Non-pigmented ciliary epithelial cell (primary cell): ENCODE measurements at places on chromosomes 6 and 20.
A peak's percentile ranks its signal among the peaks of the same experiment; 100 is the strongest.

GRCh38 chr6:139028215-139028657 lies 309 bp upstream of the ABRACL start:
- no peak for DNase-seq

- DNase-seq = no peak
These were observed 31.8 kb downstream of the RNF146 start for GRCh38 chr6:127298475-127298874.

GRCh38 chr20:17806739-17807441 lies 107.1 kb downstream of the BANF2 start:
- DNase-seq = peak; percentile 26

DNA sequence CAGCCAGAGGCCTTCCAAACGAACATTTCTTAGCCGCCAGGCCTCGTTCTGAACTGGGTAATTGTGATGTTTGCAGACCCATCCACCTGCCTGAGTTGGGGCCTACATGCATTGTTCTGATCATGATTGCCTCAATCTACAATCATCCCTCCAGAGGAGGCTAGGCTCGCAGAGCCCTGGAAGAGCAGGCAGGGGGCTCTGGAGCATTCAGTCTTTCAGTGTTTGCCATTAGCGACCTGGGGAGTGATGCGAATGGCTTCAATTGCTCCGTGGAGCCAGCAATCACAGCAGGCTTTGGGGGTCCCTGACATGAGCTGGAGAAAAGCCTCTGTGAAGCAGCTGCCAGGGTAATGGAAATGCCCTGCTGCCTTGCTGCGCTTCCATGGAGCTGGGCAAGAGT lies 22.0 kb downstream of the SNAP25 start:
- no peak for DNase-seq

- no peak for DNase-seq
These were observed 11.5 kb upstream of the RPS6KA2 start for GRCh38 chr6:166638573-166638964.

DNA sequence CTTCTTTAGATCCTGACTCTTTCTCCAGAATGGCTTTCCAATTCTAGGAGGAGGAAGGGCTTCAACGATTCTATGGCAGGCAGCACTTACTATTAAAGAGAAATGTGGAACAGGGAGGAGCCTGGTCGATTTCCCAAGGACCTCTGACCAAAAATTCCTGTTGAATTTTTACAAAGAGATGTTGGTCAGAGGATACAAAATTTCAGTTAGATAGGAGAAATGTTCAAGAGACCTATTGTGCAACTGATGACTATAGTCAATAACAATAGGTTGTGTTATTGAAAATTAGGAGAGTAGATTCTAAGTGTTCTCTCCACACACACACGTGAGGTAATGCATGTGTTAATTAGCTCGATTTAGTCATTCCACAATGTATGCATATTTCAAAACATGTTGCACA lies 130.1 kb upstream of the TNFAIP3 start:
- no peak for DNase-seq

DNA sequence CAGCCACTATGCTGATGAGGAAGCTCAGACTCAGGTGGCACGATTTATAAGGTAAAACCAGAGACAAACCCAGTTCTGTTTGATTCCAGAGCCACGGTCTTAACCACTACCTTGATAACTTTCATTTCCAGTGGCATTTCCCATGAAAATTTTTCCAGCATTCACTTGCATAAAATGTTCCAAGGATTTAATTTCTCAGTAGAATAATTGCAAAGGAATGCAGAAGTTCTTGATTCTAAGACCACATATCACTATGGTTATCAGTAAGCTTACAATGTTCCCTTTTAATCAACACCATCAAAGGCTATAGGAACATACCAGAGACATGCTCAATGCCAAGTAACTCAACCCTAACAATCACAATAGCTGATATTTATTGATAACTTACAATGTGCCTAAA lies 306.0 kb upstream of the HS3ST5 start:
- no peak for DNase-seq

DNA sequence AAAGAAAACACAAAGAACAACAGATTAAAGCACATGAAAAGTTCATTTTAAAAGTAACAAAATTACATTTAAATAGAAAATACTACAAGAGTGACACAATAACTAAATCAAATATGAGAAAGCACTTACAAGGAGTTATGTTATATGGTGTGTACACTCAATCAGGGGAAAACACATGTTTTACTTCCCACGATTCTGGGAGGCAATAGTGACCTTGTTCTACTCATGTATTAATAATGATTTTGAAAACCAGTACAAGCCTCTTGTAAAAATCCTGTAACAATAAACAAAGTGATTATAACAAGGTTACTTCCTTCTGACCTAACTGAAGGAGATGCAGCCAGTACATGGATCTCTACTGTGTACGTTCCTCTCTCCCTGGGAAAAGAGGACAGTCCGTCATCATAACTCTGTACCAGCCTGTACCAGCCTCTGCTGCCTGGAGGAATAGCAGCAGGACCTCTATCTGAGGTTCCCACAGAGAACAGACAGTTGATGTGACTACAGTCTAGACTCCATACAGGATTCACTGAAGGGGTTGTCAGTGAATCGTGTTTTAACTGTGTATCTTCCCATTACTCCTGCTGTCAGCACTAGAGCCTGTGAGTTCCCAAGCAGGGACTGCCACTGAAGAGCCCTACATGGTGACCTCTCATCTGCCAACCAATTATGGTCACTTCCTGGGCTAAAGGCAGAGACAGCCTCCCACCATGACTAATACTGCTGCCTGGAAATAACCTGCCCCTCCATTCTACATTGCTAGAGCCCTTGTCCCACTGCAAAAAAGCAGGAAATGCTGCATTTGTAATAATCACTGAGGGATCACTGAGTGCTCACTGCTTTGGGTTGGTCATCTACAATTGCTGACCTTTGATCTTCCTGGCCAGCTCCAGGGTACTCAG lies 149.7 kb downstream of the KIF16B start:
- DNase-seq = no peak

- DNase-seq = no peak
These were observed 3.2 kb downstream of the CD40 start for GRCh38 chr20:46121184-46121930.

DNA sequence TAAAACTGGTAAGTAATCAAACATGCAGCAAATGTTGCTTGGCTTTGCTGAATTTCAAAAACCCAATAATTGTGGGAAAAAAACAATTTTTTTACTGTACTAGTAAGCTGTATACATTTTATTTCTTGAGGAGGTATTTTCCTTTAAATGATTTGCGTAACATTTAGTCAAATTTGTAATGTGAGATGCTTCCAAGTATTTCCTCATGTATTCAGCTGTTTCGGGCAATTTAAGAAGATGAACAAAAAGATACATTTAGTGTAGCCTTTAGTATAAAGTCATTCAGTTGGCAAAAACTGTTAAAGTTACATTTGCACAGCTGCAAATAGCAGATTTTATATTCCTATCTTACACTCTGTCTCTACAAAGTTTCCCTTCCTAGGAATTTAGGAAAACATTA lies 186.1 kb upstream of the SCGN start:
- no peak for DNase-seq

DNA sequence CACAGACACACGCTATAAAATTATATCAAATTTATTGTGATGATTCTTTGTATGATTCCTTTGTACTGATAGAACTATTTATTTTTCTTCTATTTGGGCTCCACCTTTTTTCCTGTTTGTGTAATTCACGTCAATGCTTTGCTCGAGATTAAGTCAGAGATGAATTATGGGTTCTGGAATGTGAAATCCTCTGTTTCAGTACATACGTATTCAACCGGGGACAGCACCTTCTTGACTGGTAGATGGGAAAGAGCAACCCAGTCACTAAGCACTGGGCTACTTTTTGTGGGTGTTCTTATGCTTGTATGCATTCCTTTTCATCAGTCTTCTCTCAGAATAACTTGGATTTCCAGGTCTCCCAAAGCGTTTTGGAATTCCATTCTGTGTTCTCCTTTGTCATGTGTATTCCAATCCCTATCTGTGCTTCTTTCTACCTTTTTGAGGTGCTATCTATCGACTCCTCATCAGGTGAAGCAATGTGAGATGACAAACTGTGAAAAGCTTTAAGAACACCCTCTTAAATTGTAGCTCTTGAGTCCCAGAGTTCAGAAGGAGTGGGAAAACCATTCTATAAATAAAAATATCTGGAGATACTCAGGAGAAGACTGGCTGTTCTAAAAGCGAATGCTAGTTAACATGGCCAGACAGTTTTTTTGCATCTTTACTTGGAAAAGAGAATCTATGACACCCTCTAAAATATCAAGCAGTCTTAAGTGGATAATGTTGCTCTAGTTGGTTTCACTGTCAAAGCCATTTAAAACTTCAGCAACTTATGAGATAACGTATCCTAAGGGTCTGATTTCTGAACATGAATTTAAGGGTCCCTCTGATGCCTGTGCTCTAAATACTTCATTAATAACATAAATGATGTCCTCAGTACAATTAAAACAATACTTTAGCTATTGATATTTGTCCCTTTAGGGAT lies 197.7 kb upstream of the PREP start:
- DNase-seq = peak; percentile 89

DNA sequence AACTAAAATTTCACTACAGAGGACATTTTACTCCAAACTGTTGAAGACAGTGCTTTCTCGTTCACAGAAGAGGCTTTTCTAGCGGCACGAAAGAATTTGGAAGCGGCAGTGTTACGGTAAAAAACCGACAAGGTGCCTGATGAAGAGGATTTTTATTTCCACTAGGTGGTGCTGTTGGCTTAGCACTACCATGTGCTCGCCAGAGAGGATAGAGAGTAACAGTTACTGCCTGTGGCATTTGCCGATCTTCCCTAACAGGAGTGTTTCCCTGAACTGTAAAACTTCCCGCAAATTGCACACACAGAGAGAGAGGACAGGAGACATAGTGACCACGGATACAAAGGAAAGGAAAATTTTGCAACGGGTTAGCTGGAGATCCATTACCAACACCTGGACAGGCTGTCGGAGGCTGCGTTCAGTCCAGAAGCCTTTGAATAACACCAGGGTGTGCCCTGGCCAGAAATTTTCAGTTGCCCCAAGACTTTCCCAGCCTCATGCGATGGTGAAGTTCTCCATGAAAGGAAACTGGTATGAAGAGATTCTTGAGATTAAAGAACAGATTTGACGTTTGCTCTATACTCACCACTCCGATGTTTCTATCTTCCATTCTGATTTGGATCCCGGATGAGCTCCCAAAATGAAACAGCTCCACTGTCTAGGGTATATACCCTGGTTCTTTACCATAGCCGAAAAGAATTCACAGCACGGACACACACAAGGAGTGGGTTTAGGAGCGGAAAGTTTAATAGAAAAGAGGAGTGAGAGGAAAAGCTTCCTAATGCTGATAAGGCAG lies 48.1 kb downstream of the HLA-DPB1 start:
- no peak for DNase-seq

DNA sequence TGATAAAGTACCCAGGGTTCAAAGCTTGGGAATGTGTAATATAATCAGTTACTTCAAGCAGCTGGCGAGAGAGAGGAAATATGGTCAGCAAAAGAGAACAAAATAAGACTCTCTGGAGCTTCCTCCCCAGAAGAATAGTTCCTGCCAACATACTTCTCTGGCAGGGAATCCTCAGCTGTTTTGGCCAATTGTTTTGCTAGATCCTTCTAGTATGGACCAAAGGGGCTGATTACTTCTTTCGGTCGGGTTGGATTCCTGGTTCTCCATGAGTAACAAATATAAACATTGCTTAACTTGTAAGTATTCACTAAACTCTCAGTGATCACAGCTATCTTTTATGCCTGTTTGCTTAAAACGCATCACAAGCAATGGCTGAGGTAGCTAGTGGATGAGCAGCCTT lies 31.4 kb upstream of the FBXO9 start:
- no peak for DNase-seq

DNA sequence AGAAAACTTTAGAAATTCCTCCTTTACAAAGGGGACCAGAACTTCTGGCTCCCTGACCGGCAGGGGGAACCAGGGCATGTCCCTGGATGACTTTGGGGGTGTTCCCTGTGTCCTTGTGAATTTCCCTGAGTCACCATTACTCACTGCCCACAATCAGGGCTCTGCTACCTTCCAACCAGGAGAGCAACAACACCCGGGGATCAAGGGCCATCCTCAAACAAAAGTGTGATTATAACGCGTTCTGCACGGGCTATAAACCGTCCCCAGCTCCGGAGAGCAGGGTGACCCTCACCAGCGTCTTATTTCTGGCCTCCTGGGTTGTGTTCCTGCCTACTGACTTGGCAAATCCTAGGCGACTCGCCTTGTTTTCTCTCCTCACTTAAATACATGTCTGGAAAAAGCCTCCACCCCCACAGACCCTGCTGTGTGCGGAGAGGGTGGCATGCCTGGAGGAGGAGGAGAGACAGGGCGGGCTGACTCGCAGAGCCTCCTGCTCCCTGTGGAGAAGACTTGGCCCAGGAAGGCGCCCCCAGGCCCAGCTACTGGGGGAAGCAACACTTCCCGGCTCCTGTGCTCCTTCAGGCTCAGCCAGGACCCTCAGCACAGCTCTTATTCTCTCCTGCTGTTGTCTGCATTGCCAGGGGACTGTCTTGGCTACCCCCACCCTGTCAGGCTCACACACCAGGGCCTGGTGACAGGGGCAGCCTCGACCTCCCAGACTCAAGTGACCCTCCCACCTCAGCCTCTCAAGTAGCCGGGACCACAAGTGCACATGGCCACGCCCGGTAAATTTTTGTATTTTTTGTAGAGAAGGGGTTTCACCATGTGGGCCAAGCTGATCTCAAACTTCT lies 54.1 kb downstream of the FGD2 start:
- DNase-seq = peak; percentile 86

GRCh38 chr20:37775200-37775599 lies 81.4 kb downstream of the CTNNBL1 start:
- no peak for DNase-seq

GRCh38 chr20:25254571-25254970 lies 6.7 kb downstream of the PYGB start:
- no peak for DNase-seq

DNA sequence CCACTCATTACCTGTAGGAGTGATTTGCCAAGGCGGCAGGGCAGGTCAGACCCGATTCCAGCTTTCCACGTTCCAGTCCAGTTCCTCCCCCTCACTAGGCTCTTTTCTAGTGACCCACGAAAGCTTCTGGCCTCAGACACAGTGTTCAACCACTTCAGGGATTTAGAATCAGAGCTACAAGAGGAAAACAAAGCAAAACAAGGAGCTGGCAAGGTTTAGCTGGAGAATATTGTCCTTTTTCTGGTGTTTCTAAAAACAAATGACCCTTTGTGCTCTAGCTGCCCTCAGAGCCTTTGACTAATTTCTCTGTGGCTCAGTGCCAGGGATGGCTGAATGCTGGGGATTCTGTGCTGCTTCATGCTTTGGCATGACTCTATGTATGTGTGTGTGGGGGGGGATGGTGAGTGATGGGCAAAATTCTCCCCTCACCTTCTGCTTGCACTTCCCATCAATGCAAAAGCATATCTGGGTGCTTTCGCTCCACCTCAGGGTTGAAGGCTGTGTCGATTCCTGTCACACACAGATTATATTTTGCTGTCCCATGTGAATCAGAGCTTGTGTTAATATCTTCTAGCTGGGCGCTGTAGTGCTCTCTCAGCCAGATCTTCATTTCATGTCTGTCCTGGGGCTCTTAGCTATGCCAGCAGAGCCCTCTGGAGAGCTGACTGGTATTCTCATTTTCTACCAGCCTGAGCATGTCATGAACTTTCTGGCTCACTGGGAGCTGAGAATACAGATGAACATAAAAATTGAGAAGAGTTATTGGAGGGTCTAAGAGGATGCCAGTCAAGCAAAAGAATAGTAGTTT lies 19.3 kb upstream of the NEDD9 start:
- no peak for DNase-seq
